NCI-H2107 (cell line): ENCODE measurements at places on chromosomes 3 and 15.

DNA sequence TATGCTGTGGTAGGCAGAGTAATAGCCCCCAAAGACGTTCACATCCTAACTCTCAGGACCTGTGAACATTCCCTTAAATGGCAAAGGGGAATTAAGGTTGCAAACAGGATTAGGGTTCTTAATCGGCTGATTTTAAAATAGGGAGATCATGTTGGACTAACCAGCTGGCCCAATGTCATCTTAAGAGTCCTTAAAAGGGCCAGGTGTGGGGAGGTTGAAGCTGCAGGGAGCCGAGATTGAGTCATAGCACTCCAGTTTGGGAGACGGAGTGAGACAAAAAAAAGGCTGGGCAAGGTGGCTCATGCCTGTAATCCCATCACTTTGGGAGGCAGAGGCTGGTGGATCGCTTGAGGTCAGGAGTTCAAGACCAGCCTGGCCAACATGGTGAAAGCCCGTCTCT lies 1.6 kb upstream of the FLNB start:
- no peak for DNase-seq

DNA sequence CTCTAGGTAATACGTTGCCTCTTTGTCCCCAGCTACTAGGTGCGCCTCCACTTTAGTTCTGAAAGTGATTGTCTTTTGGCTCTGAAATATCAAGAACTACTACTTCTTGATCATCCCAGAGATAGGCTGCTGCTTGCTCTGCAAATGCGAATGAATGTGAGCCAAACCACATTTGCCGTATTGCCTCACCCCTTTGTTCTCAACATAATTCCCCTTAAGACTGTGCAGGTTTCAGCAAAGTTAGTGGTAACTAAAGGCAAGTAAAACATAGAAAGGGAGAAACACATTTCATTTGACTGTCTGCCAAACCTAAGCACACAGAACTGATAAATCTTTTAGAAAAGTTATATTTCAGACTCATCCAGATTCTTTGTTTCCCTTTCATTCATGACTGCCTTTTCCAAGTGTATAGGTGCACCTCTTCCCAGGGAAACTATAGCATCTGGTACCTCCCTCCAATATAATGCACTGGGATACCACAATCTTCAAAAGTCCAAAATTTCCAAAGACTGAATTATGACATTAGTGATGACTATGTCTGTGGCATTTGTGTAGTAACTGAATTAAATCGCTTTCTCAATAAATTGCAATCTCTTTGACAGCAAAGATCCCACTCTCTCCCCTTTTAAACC lies 720.6 kb upstream of the CBLB start:
- no peak for DNase-seq

DNA sequence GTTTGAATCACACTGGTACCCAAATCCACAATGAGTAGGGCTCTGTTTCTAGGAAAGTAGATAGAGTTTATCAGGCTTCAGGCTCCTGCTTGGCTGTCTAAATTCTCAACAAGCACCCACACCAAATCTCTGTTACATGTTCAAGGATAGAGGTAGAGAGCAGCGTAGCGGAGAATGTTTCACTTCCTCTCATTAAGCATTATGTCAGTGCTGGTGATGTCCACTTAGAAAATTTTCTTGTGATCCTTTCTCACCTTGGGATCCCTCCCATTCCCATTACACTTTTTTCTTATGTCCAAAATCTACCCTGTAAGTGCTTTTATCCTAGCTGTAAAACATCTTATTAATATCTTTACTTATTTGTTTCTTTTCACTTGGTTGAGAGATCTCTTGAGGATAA lies 34.7 kb upstream of the GCSAM start:
- DNase-seq = no peak

GRCh38 chr3:122481390-122481789 lies 33.3 kb downstream of the KPNA1 start:
- no peak for DNase-seq

DNA sequence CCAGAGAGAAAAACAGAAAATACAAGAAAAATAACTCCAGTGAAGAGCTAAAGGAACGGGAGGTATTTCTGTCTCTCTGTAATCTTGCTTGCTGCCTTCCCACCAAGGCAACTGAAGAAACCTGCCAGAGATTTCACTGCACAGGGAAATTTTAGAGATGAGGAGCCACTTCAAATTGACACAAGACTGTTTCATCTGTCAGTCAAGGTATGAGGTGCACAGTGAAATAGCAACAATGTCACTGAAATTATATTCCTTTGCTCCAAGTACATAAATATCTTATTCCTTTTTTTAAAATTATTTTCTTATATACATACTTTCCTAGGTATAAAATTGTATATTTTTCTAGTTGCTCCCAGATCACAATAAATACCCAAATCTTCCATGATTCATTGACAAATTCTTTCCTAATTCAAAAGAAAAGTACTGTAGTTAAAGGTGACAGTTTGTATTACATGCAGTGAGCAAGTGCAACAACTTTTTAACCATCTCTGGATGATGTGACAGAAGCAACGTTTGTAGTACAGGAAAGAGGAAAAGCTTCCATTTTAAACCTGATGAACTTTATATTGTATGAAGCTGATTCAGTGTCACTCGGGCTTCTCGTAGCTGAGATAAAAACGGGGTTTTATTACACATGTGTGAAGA lies 563.4 kb downstream of the TUSC7 start:
- DNase-seq = no peak

- no peak for DNase-seq
These were observed 88.5 kb upstream of the LRRFIP2 start for GRCh38 chr3:37262816-37263393.

DNA sequence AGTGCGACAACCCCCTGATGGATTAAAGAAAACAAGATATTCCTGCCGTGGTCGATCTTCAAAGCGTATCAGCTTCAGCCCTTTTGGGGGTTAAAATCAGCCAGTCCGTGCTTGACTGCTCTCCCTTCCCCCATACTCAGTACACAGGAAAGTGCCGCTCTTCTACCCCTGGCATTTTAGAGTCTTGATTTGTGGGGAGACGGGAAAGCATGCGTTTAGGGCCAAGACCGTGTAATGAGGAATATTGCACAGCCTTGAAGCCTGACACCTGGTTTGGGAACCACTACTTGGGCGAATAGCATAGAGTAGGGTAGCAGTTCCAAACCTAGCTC lies 540 bp upstream of the EDC3 start:
- DNase-seq = no peak

GRCh38 chr3:13863965-13864595 lies 15.8 kb downstream of the WNT7A start:
- no peak for DNase-seq

DNA sequence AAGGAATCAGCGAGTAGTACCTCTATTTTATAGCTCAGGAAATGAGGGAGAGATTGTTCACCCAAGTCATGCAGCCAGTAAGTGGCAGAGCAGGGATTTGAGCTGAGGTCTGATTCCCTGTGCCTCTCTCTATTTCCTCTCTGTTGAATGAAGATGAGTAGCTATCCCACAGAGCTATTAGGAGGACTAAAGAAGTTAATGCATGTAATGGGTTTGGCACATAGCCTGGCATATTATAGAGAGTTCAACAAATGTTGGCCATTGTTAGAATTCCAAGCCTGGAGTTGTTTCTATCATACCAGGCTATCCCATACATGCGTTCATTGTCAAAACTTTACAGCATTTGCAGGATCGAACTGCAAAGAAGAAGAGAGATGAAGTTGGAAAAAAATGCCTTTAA lies 21.8 kb upstream of the KLHL6 start:
- DNase-seq = no peak

DNA sequence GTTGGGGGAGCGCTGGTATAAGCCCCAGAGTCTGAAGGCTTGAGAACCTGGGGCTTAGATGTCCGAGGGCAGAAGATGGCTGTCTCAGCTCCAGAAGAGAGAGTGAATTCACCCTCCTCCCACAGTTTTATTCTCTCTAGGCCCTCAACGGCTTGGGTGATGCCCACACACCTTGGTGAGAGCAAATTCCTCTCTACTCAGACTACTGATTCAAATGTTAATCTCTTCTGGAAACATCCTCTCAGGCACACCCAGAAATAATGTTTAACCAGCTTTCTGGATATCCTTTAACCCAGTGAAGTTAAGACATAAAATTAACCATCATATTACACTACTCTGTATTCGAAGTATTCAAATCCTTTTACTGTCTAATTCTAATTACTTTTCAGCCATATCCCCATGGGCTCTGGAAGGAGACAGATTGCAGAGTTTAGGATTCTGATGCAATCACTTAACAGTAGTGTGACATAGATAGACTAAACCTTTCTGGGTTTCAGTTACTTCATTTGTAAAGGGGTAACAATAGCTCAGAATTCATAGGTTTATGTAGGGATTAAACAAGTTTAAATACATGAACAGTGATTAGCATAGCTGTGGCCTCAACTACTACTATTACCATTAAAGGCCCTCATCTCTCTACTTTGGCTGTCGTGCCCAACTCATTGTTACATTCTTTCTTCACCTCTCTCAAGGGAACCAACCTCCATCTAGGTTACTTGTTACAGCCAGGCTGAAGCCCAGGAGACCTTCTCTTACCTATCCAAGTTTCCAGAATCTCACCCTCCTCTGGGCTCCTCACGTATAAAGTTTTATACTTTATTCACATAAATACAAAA lies 25.7 kb upstream of the ANO10 start:
- no peak for DNase-seq

GRCh38 chr3:42500091-42500490 lies 2.4 kb upstream of the VIPR1 start:
- no peak for DNase-seq

DNA sequence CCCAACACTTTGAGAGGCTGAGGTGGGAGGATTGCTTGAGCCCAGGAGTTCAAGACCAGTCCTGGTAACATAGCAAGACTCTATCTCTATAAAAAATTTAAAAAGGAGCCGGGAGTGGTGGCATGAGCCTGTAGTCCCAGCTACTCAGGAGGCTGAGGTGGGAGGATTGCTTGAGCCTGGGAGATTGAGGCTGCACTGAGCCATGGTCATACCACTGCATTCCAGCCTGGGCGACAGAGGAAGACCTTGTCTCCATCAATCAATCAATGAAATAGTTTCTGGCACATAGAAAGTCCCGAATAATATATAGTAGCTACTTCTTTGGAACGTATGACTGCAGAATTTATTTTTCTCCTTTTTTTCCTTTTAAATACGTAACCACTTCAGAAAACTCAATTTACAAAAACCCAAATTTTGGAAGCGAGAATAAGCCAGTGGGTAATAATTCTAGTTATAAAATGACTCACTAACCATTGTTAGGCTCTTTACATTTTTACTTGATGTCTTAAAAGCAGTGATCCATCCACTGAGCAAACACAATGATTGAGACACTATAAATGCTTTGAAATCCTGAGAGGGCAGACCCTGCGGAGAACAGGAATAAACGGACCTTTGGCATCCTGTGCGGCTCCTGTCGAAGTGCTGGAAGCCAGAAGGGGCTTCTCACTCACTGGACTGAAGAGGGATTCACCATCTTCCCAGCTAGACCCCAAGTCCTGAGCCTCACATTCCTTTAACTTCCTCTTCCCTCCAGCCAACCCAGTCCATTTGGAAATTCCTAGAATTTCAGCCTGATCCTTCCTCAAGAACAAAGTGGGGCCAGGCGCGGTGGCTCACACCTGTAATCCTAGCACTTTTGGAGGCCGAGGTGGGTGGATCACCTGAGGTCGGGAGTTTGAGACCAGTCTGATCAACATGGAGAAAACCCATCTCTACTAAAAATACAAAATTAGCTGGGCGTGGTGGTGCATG lies 68.4 kb upstream of the MFGE8 start:
- no peak for DNase-seq

DNA sequence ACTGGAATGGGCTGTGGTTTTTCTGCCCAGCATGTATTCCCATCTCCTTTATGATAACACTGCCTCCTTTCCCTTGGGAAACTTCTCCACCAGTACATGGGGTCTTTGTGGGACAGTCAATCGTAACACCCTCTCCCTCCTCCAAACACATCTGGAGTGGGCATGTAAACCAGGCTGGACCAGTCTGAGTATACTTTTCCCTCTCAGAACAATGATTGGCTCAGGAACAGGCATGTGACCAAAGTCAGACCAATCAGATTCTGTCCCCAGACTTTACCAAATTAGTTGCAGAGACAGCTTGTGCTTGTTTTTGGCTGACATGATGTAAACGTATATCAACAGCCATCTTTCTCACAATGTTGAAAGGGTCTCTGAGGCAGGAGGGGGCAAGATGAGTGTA lies 97.1 kb upstream of the CRBN start:
- DNase-seq = no peak

GRCh38 chr3:39141171-39141995 lies 12.0 kb downstream of the CSRNP1 start:
- no peak for DNase-seq

DNA sequence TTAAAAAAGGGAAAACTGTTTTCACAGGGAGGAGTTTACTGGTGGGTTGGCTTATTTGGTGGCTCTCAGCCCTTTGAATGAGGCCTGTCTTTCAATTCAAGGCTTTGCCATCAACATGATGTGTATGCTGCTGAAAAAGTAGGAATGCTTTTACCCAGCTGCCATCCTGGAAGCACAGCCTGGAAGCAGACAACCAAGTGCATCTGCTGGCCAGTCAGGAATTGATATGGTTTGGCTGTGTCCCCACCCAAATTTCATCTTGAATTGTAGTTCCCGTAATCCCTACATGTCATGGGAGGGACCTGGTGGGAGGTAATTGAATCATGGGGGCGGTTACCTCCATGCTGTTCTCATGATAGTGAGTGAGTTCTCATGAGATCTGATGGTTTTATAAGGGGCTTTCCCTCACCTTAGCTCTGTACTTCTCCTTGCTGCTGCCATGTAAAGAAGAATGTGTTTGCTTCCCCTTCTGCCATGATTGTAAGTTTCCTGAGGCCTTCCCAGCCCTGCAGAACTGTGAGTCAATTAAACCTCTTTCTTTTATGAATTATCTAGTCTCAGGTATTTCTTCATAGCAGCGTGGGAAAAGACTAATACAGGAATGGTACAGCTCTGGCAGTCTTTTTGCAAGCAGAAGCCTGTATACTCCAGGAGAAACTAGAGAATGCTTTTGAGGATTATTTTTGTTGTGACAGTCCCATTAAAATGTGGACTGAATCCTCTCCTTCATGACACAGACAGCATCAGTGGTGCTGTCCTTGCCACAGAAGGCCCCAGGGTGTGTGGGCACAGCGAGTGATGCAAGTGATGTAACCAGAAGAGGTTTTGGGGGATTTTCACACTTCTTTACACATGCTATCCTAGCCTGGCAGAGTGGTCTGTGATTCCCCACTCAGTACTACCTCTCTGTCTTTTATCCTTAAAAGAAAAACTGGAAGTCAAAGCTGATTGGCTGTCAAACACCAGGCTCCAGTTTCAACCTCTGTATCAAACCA lies 20.0 kb downstream of the PLCL2 start:
- DNase-seq = no peak

GRCh38 chr15:91186904-91187656 lies 87.0 kb downstream of the SV2B start:
- DNase-seq = no peak

GRCh38 chr15:60993008-60993407 lies 236.1 kb downstream of the RORA start:
- no peak for DNase-seq
